ENCODE measurements at places on chromosomes 5 and 9. TPM values are rescaled to one million over a fixed set of nuclear protein-coding genes. Genes with fewer than 3 reads are reported as not detected.

DNA sequence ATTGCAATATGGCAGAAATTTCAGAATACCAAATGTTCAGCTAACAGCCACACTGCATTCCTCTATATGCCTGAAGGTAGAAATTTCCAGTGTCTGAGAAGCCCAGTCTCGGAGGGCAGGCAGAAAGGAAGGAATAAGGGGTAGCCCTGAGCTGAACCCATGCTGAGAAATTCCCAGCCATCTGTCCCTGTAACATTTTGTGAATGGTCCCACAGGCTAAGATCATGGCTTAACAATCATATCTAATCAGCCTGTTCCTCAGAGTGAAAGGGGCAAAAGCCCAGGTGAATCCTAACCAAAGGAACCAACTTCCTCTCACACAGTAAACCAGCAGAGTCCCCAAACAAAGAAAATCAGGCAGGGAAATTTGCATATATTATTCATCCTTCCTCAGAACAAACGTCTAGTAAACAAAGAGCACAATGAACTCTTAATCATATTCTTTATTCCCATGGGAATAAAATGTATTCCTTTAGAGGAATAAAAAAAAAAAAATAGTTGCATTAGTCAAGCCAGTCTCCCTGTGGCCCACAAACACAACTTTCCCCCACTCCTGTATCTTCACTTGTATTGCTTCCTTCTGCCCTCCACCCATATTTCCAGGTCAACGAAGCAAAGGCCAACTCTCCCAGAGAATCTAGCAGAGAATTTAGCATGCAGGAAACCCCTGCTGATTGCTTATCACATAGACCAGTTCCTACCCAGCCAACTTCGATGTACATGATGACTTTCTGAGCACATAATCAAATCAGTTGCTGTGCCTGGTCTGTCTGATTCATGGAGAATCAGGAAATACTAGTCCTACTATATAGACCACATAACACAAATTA lies 257.6 kb downstream of the FAM114A2 start:
- DNase-seq = no peak

- no peak for DNase-seq
Observed at GRCh38 chr9:84317563-84317962, 23.0 kb downstream of the SLC28A3 start.

Gene LCN2
- not detected for total RNA-seq

DNA sequence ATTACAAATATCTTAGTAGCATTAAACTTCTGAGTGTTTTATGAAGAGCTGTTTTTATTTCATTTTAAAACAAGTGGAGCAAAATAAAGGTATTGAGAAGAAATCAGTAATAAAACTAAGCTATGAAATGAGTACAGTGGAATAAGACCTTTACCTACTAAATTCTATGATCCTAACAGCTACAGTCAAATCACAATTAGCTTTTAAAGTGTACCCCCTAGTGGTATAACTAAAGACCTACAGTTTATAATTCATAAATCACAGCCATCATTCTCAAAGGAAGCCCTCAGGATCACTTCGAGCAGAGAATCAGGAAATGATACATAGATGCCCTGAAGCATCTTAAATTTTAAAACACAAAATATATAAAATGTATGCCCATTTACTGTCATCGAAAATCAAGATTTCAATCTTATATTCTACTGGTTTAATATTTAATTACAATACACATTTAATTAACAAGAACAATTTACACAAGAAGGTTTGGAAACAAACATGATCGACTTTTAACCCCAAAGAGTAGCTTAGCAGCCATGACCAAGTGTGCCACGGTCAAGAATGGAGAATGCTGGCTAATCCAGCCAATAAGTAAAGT lies 12.3 kb downstream of the CCNH start:
- peak; percentile 61 for DNase-seq

Gene GFRA3
- total RNA-seq = not detected

Gene ANKRD18A
- not detected for total RNA-seq

DNA sequence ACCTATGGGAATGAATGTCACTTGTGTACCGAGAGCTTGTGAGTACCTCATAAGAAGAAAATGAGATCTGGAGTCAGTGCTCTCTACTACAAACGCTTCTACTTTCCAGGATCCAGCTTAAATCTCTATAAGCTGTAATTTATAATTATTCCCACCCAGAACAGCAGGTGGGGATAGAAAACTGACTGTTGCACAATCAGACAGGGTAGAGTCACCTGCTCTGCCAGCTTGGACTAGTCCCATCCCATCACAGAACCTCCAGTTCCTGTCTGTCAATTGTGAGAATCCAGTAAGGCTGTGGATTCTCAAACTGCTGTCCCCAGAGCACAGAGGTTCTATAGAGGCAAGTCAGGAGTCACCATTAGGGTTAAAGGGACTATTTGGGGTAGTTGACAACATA lies 2.0 kb downstream of the SPINK7 start:
- DNase-seq = no peak

DNA sequence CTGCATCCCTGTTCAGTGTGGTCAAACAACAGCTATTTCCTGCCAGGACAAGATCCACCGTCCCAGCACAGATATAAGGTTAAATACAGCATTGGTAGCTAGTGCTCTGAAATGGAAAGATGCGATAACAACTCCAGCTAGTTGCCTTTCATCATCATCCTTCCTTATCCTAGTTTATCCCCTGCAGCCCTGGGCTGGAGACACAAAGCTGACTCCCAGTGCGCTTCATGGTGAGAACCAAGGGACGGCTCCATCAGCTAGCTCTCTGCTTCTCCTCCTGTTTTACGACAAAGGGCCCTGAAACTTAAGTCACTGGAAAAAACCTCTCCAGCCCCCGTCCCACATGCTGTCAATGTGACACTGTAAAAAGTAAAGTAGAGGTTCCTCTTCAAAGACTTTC lies 37.9 kb downstream of the CDC14B start:
- no peak for DNase-seq

- DNase-seq = peak; percentile 81
Observed at GRCh38 chr9:105557804-105558610, at the start of gene FKTN. Gene FKTN (plus strand): TSS chr9:105558131. CDS start chr9:105575033, 16,902 bp downstream.

Gene IGFBPL1
- total RNA-seq = under 0.01 TPM

DNA sequence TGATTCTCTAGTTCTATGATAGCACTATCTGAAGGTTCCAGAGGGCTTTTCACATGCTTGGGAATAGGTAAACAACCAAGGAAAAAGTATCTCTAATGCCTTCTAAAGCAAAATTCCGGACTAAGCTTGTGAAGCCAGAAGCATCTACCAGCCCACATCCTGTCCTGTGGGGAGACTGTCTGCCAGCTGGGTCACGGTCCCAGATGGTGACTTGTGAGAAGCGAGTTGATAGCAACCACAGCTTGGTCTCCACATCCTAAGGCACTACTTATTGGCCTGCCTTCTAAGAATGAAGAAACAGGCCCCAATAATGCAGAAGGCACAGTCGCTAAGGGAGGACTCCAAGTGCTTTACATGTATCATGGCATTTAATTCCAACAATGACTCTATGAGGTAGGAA lies 184.1 kb upstream of the ADRA1B start:
- DNase-seq = no peak

DNA sequence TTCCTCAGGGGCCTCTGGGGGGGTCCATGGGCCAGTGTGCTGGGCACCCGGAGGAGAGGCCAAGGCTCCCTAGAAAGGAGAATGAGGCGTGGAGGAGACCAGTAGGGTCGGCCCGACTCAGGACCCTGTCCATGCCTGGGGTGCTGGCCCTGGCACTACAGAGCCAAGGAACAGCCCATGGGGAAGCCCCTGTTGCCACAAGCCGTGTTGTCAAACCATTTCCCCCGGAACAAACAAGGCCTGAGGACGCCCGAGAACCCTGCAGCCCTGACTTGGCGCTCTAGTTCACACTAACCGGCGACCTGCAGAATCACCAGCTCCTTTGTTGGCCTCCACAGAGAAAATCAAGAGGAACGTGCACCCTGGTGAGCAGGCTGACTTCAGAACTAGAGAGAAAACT lies 41.6 kb upstream of the SLC12A7 start:
- no peak for DNase-seq

Gene MAMDC2
- total RNA-seq = 5.6 TPM

DNA sequence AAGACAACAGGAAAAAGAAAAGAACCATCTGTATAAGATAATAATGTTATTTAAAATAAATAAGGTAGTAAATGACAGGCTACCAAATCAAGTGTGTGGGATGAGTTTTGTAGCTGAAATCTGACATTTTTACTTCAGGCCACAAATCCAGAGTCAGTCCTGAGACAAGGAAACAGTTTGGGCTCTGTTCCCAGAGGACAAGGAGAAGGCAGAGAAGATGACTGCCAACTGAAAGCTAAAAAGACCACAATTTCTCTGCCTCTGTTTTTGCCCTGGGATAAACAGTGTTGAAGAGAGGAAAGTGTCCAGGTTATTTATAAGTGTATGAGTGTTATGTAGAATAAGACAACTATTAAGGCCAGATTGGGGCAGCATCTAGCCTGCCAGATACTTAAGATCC lies 180.5 kb downstream of the NFIB start:
- no peak for DNase-seq

Gene FREM1
- total RNA-seq = not detected

Gene RNF183
- not detected for total RNA-seq

GRCh38 chr5:154136141-154136540 lies 54.4 kb upstream of the GALNT10 start:
- no peak for DNase-seq

DNA sequence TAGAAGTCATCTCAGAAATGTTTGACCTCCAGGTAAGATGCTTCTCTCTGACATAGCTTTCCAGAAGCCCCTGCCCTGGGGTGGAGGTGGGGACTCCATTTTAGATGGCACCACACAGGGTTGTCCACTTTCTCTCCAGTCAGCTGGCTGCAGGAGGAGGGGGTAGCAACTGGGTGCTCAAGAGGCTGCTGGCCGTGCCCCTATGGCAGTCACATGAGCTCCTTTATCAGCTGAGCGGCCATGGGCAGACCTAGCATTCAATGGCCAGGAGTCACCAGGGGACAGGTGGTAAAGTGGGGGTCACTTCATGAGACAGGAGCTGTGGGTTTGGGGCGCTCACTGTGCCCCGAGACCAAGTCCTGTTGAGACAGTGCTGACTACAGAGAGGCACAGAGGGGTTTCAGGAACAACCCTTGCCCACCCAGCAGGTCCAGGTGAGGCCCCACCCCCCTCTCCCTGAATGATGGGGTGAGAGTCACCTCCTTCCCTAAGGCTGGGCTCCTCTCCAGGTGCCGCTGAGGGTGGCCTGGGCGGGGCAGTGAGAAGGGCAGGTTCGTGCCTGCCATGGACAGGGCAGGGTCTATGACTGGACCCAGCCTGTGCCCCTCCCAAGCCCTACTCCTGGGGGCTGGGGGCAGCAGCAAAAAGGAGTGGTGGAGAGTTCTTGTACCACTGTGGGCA lies 642 bp downstream of the CSF2 start:
- DNase-seq = no peak

Gene NR3C1
- total RNA-seq = 62.8 TPM

Gene SLC26A2
- 12.8 TPM for total RNA-seq

- no peak for DNase-seq
Observed at GRCh38 chr9:35271637-35272036, 109.8 kb downstream of the UNC13B start.

Gene CAMK2A
- 0.18 TPM for total RNA-seq

GRCh38 chr9:112174965-112175795 lies at the start of gene SUSD1:
Gene SUSD1 (minus strand): TSS chr9:112175297. CDS start chr9:112175235, 62 bp downstream.
- no peak for DNase-seq

DNA sequence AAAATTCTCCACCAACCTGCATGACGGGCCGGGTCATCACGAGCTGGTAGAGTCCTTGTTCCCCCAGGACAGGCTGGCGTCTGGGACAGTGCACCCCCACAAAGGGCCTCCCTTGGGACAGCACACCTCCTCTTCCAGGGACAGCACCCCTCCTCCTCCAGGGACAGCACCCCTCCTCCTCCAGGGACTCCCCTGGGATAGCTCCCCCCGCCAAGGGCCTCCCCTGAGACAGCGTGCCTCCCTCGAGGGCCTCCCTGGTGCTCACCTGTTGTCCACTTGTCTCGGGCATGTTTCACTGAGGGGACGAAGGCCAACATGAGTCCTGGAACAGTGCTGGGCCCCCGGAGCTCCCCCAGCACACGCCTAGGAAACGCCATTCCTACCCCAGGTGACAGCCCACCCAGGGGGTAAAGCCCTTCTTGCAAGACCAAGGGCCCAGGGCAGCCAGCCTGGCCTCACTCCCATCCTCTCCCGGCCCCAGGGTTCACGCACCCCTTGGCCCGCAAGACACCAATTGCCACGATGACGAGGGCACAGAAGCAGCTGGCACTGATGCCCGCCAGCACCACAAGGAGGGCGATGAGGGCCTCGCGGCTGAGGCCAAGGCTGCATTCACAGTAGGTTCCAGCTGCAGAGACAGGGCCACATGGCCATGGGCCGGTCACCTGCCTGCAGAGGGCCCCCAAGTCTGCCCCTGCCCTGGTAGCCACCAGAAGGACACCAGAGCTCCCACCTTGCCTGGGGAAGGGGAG lies 531 bp downstream of the TMEM210 start:
- DNase-seq = no peak

DNA sequence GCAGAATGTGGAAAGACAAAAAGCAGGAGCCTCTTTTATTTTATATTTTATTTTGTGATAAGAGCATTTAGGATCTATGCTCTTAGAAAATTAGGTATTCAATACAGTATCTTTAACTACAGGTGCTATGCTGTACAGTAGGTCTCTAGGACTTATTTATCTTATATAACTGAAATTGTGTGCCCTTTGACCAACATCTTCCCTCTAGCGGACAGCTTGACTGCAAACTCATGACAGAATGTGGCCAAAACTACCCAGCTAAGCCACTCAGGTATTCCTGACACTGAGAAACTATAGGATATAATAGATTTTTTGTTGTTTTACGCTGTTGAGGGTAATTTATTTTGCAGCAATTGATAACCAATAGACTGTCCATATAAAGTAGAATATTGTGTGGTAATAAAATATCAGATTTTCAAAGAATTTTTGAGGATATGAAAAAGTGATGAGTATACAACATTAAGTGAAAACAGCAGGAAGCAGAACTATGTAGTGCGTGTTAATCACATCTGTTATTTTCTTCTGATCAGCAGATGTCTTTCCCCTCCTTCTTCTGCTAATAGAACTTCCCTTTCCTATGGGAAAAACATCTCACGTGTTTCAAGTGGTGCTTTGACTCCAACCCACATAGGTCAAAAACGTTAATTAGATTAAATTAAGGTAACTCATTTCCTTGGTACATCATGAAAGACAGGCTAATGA lies 69.9 kb upstream of the SELENOP start:
- no peak for DNase-seq

DNA sequence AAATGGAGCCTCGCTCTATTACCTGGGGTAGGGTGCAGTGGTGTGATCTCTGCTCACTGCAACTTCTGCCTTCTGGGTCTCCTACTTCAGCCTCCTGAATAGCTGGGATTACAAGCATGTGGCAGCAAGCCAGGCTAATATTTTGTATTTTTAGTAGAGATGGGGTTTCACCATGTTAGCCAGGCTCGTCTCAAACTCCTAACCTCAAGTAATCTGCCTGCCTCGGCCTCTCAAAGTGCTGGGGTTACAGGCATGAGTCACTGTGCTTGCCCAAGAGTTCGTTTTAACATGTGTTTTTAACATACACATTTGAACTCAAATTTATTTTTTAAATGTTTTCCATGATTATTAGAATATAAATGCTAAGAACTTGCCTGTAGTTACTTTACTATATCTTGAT lies 34.2 kb downstream of the MARCHF6 start:
- DNase-seq = peak; percentile 91

Gene STC2
- total RNA-seq = 259 TPM

Data from IMR-90 (cell line).